Glutamatergic neuron (in vitro differentiated cells): ENCODE measurements at places on chromosomes 3 and 15. TPM values are rescaled to one million over a fixed set of nuclear protein-coding genes. Genes with fewer than 3 reads are reported as not detected.

DNA sequence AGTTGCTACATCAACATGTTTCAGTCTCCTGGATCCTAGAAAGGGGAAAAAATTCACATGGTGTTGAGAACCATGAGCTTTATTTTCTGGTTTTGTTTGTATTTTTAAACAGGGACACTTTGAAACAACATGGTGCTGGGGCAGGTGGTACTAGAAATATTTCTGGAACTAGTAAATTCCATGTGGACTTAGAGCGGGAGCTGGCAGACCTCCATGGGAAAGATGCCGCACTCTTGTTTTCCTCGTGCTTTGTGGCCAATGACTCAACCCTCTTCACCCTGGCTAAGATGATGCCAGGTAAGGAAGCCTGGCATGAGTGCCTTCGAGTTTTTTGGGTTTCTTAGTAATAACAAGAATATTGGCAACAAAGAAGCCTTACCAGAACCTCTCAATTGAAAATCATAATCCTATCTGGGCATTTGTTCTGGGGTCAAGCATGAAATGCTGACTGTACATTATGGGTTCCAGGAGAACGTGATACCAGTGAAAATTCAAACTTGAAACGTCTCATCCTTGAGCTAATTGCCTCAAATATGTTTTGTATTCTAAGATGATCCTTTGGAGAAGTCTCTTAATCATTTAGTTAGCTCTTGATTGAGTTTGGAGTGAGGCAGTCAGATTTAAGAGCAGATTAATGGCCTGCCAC lies 7.9 kb downstream of the ALAS1 start:
- no peaks in the 10 kb centered on the region for H3K36me3 ChIP-seq
- no peaks in the 10 kb centered on the region for H3K4me1 ChIP-seq
- H3K4me3 ChIP-seq: no peak overlapping the region
- peaks cover 4% of the 10 kb centered on the region for H3K27me3 ChIP-seq
- no peak for DNase-seq

Gene PIGBOS1
- total RNA-seq: 14.4 TPM

GRCh38 chr3:169255511-169255910 lies 408.0 kb downstream of the MECOM start:
- no peaks in the 10 kb centered on the region for H3K36me3 ChIP-seq
- H3K27ac ChIP-seq: no peak overlapping the region
- no peak for DNase-seq
- H3K27me3 ChIP-seq: no peaks in the 10 kb centered on the region

Gene GOLGA6L4
- 14.6 TPM for total RNA-seq

Gene MITF
- 0.25 TPM for total RNA-seq

DNA sequence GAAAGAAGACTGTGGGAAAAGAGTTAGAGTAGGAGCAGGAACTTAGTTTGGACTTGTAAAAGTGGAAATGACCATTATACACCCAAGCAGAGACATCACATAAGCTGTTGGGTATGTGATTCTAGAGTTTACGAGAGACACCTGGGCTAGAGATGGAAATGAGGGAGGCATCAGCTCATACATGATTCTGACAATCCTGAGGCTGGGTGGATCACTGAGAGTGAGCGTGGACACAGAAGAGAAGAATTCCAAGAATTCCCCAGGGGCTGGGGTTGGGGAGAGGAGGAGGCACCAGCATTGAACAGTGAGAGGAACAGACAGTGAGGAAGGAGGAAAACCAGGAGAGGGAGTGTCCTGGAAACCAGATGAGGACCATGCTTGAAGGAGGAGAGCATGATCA lies 113.5 kb downstream of the KCNAB1 start:
- H3K27me3 ChIP-seq: no peaks in the 10 kb centered on the region
- H3K4me3 ChIP-seq: no peak overlapping the region
- no peak overlapping the region for H3K27ac ChIP-seq
- H3K4me1 ChIP-seq: no peaks in the 10 kb centered on the region
- no peaks in the 10 kb centered on the region for H3K36me3 ChIP-seq

DNA sequence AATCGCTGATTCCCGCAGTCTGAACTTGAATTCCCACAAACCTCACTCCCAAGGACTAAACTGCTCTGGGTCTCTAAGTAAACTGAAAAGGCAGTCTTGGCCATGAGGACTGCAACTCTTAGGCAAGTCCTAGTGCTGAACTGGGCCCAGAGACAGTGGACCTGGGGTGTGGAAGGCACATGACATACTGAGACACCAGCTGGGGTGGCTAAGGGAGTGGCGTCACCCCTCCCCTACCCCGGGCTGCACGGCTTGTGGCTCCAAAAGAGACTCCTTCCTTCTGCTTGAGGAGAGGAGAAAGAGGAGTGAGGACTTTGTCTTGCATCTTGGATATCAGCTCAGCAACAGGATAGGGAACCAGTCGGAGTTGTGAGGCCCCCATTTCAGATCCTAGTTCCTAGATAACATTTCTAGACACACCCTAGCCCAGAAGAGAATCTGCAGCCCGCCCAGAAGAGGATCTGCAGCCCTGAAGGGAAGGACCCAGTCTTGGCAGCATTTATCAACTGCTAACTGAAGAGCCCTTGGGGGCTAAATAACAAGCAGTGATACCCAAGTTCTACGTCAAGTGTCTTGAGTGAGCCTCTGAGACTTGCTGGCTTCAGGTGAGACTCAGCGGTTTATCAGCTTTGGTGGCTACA lies 110.7 kb upstream of the C3orf80 start:
- H3K27ac ChIP-seq: no peak overlapping the region
- H3K36me3 ChIP-seq: peaks cover 5% of the 10 kb centered on the region
- H3K4me3 ChIP-seq: no peak overlapping the region
- peaks cover 3% of the 10 kb centered on the region for H3K4me1 ChIP-seq
- no peaks in the 10 kb centered on the region for H3K27me3 ChIP-seq

Gene ITIH3
- not detected for total RNA-seq

GRCh38 chr15:46304321-46304720 lies 669.5 kb downstream of the SQOR start:
- peak; percentile 58 for DNase-seq
- no peak overlapping the region for H3K4me3 ChIP-seq
- no peaks in the 10 kb centered on the region for H3K36me3 ChIP-seq
- no peak overlapping the region for H3K27ac ChIP-seq
- H3K4me1 ChIP-seq: no peaks in the 10 kb centered on the region
- no peaks in the 10 kb centered on the region for H3K27me3 ChIP-seq

DNA sequence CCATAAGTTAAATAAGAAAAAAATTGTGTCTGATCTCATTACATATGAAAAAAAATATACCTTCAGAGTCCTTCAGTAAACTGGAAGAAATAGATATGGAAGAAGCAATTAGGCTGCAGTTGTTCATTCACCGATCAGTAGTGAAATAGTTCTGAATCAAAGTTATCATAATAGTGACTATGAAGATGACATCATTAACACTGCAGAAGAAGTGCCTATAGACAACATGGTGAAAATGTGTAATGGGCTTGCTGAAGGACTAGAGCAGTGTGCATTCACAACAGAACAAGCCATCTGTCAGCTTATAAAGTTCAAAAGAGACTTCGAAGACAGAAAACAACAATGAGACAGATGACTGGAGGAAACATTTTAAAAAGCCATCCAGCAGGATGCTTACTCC lies 144.5 kb downstream of the NAALADL2 start:
- H3K4me1 ChIP-seq: peaks cover 3% of the 10 kb centered on the region
- no peaks in the 10 kb centered on the region for H3K36me3 ChIP-seq
- no peak for DNase-seq
- no peaks in the 10 kb centered on the region for H3K27me3 ChIP-seq
- H3K27ac ChIP-seq: no peak overlapping the region
- H3K4me3 ChIP-seq: no peak overlapping the region

Gene FES
- total RNA-seq: 3.3 TPM

- H3K36me3 ChIP-seq: peaks cover 6% of the 10 kb centered on the region
- H3K27ac ChIP-seq: no peak overlapping the region
- H3K4me1 ChIP-seq: no peaks in the 10 kb centered on the region
- no peak overlapping the region for H3K4me3 ChIP-seq
Observed at GRCh38 chr3:144182501-144182900, 210.9 kb downstream of the DIPK2A start.

- no peak overlapping the region for H3K27ac ChIP-seq
- H3K36me3 ChIP-seq: no peaks in the 10 kb centered on the region
- DNase-seq: peak; percentile 3
- no peak overlapping the region for H3K4me3 ChIP-seq
- peaks cover 2% of the 10 kb centered on the region for H3K4me1 ChIP-seq
Observed at GRCh38 chr3:126951561-126951960, 31.4 kb upstream of the PLXNA1 start.

DNA sequence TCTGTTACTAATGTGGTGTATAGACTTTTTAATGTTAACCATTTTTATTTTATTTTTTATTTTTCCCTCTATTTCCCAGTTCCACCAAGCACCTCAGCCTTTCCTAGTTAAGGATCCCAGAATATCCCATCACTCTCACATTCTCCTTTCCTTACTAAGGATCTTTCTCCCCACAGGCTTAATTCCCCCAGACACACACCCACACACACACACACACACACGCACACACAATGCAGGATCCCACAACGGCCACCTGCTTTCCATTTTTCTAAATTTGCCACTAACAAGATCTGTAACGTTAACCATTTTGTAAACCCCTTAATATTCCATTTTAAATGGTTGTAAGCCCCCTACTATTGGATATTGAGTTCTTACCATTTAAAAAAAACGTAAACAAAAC lies 404.1 kb downstream of the ZIC1 start:
- no peaks in the 10 kb centered on the region for H3K4me1 ChIP-seq
- no peaks in the 10 kb centered on the region for H3K27me3 ChIP-seq
- no peaks in the 10 kb centered on the region for H3K36me3 ChIP-seq
- no peak overlapping the region for H3K27ac ChIP-seq
- DNase-seq: no peak
- H3K4me3 ChIP-seq: no peak overlapping the region

GRCh38 chr3:33377931-33378330 lies 62.3 kb downstream of the UBP1 start:
- no peak overlapping the region for H3K27ac ChIP-seq
- H3K4me1 ChIP-seq: no peaks in the 10 kb centered on the region
- DNase-seq: no peak

- H3K27ac ChIP-seq: no peak overlapping the region
- H3K4me1 ChIP-seq: peaks cover 2% of the 10 kb centered on the region
- DNase-seq: no peak
- no peaks in the 10 kb centered on the region for H3K27me3 ChIP-seq
- H3K4me3 ChIP-seq: no peak overlapping the region
Observed at GRCh38 chr15:69341356-69341755, 42.6 kb downstream of the PAQR5 start.

- peaks cover 24% of the 10 kb centered on the region for H3K27me3 ChIP-seq
- peaks cover 15% of the 10 kb centered on the region for H3K4me1 ChIP-seq
- no peak overlapping the region for H3K27ac ChIP-seq
- no peaks in the 10 kb centered on the region for H3K36me3 ChIP-seq
- no peak for DNase-seq
Observed at GRCh38 chr3:128412180-128413002, 54.3 kb downstream of the DNAJB8 start.

GRCh38 chr15:39573844-39574243 lies 7.0 kb upstream of the THBS1 start:
- no peak overlapping the region for H3K27ac ChIP-seq
- no peaks in the 10 kb centered on the region for H3K36me3 ChIP-seq
- no peaks in the 10 kb centered on the region for H3K4me1 ChIP-seq
- DNase-seq: no peak
- H3K4me3 ChIP-seq: no peak overlapping the region

DNA sequence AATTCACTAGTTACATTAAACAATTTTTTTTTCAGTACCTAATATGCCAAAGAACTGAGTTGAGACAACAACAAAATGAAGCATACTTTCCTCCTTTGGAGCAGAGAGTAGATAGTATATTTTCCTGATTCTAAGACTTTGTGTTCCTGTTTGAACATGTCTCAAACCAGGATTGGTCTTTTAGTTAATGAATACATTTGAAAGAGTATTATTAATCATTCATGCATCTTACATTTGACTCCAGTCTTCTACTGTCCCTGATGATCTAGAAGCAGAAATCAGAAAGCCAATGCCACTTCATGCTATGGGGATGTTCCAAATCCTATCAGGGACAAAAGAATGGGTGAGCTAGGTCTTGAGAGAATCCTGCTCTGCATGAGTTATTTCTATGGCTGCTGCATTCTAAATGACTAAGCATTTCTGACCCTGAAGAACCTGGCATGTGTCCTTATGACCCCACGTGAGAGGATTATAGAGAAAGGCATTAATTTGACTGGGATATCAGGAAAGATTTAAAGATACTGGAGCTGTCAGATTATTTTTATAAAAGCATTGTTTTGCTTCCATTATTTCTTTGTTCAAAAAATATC lies 32.9 kb upstream of the MBNL1 start:
- H3K27me3 ChIP-seq: peaks cover 1% of the 10 kb centered on the region
- no peak overlapping the region for H3K27ac ChIP-seq
- H3K36me3 ChIP-seq: no peaks in the 10 kb centered on the region
- no peak for DNase-seq

- no peaks in the 10 kb centered on the region for H3K4me1 ChIP-seq
- no peak for DNase-seq
- H3K36me3 ChIP-seq: no peaks in the 10 kb centered on the region
- no peak overlapping the region for H3K4me3 ChIP-seq
- no peaks in the 10 kb centered on the region for H3K27me3 ChIP-seq
Observed at GRCh38 chr15:58286523-58286922, 145.3 kb upstream of the LIPC start.

DNA sequence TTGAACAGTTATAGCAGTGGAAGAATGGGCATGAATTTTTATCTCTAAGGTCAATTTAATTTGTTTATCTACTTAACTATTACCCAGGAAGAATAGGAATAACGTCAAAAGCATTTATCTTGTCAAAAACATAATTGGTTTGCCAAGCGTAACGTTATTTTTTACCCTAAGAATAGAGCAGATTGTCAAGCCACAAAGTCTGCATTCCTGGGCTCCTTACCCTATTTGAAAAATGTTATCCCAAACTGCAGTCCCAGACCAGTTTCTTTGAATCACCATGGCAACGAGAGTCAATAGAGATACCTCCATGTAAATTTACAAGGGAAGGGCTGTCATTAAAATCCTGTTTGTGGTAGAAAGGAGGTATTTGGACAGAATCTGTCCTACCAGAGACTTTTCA lies 61.1 kb downstream of the CPNE4 start:
- no peaks in the 10 kb centered on the region for H3K36me3 ChIP-seq
- peaks cover 2% of the 10 kb centered on the region for H3K4me1 ChIP-seq
- no peak overlapping the region for H3K4me3 ChIP-seq
- no peak overlapping the region for H3K27ac ChIP-seq

Gene FURIN
- 26.5 TPM for total RNA-seq

Gene GOLGA6A
- total RNA-seq: 0.83 TPM

- H3K27me3 ChIP-seq: no peaks in the 10 kb centered on the region
- no peaks in the 10 kb centered on the region for H3K4me1 ChIP-seq
- H3K36me3 ChIP-seq: no peaks in the 10 kb centered on the region
- no peak overlapping the region for H3K4me3 ChIP-seq
- no peak for DNase-seq
Observed at GRCh38 chr15:50210462-50211157, 28.6 kb downstream of the SLC27A2 start.

Gene HACL1
- total RNA-seq: 19.0 TPM

- no peak for DNase-seq
- peaks cover 24% of the 10 kb centered on the region for H3K36me3 ChIP-seq
Observed at GRCh38 chr3:143170074-143170473, 50.5 kb downstream of the CHST2 start.

DNA sequence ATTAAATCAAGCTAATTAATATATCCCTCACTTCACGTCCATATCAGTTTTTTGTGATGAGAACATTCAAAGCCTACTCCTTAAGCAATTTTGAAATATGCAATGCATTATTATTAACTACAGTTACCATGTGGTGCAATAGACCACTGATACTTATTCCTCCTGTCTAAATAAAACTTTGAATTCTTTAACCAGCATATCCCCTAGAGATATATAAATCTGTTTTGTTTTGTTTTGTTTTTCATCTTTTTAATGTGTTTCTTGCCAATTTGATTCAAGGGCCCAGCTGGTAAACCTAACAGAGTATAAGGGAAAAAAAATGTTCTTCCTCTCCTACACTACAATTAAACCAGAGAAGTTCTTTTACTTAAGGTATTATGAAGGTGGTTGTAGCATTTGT lies 524.2 kb downstream of the NAALADL2 start:
- DNase-seq: no peak
- H3K27ac ChIP-seq: no peak overlapping the region
- no peaks in the 10 kb centered on the region for H3K36me3 ChIP-seq
